ENCODE measurements at places on chromosomes 2 and 18.

- peak; percentile 65 for DNase-seq
Observed at GRCh38 chr2:170714381-170715061, 616 bp upstream of the SP5 start.

- DNase-seq: no peak
Observed at GRCh38 chr18:331221-331821, 63.5 kb upstream of the THOC1 start.

DNA sequence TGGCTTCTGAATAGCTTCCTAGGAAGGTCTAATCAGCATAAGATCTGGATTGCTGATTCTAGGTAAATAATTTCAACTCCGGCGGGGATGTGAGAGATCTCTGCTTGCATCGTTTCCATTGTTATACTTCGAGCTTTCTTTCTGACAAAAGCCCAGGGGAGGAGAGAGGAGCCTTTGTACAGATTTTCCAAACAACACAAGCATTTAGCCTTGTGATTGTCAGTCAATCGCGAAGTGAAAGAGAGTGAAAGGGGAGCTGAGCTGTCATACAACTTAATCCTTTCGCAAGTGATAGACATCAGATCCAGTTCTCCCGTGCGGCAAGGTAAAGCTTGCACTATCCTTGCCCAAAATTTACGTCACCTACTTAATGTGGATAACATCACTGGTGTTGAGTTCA, 26.2 kb downstream of the RALB start:
- DNase-seq: no peak

GRCh38 chr2:72142570-72143440, 4.9 kb downstream of the CYP26B1 start:
- DNase-seq: peak; percentile 76

GRCh38 chr2:241185961-241186360, 2.5 kb upstream of the ANO7 start:
- DNase-seq: no peak

DNA sequence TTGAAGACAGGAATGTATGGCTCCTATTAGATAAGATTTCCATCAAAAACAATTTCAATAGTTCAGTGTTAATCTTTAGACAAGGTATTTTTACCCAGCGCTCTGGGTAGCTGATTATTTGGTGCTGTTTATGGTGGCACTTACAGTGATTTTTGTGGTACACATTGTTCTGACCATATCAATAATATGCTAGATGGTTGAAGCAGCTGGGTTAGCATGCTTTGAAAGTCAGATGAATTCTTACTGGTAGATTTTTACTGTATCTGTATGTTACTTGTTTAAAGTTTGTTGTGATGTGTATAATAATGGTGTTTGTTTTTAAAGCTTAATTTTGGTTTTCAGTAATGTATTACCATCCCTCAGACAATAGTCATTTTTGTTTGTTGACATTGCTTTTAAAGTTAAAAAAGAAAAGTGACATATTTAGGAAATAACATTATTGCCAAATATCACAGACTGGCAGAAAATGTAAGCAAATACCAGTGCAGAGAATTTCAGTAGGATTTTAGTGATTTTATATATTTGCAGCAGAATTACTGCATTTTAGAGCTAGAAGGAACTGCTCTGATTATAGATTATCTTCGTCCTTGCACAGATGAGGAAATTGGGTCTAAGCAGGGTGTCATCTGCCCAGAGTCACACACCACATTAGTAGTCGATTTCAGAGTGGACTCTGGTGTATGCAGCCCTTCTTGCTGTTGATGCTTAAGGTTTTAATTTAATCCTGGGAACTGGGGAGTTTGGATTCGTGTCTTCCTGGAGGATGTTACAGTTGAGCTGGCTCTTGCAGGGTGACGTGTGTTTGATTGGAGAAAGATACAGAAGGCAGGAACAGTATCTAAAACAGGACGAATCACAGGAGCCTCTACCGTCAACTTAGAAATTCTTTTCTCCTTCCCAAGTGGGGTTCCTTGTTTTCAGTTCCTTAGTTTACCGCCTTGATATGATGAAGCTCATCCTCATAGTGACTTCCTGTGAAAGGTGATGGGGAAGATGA, 6.6 kb downstream of the SOCS6 start:
- DNase-seq: no peak

GRCh38 chr2:16890081-16890480, 224.4 kb upstream of the CYRIA start:
- no peak for DNase-seq

DNA sequence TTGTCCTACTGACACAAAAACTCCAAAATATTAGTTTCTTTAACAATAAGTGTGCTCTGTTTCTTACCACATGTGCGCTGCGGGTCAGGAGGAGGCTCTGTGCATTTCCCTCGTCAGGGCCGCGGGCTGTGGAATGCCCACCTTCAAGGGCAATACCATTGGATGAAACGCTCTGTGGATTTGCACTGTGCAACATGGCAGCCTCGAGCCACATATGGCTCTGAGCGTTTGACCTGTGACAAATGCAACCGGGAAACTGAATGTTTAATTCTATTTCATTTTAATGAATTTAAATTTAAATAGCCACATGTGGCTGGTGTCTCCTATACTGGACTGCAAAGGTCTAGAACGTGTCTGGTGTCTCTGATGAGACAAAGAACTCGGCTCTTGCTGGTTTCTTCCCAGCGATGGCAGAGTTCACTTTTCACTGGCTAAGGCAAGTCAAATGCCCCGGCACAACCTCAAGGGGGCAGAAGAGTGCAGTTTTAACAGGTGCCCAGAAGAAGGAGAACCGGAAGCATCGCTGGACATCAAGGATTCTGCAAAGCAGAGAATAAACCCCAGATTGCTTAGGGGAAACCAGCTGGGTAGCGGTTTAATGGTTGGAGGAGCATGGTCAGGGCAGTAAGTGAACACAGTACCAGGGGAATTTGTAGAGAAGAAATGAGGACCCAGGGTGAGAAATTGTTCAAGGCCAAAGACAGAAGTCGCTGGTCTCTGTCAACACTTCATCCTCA, 37.0 kb upstream of the TMEM18 start:
- DNase-seq: peak; percentile 59

- no peak for DNase-seq
Observed at GRCh38 chr2:101638181-101638711, 59.3 kb upstream of the MAP4K4 start.

- DNase-seq: no peak
Observed at GRCh38 chr2:164151522-164151921, 415.7 kb upstream of the FIGN start.

GRCh38 chr2:126953483-126953882, 54.8 kb downstream of the TEX51 start:
- no peak for DNase-seq

DNA sequence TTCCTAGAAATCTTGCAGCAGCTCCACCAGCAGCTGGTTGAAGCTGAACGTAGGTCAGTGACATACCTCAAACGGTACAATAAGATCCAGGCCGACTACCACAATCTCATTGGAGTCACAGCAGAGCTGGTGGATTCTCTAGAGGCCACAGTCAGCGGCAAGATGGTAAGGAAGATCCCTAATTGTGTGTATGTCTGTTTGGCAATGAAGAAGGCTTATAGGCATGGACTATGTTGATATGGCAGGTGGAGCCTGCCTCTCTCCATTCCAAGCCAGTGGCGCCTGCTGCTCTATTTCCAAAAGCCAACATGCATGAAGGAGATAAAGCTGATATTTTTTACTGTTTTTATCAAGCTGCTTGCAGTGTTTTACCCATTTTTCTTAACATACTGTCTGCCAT, 36.8 kb downstream of the ARMC9 start:
- DNase-seq: no peak

DNA sequence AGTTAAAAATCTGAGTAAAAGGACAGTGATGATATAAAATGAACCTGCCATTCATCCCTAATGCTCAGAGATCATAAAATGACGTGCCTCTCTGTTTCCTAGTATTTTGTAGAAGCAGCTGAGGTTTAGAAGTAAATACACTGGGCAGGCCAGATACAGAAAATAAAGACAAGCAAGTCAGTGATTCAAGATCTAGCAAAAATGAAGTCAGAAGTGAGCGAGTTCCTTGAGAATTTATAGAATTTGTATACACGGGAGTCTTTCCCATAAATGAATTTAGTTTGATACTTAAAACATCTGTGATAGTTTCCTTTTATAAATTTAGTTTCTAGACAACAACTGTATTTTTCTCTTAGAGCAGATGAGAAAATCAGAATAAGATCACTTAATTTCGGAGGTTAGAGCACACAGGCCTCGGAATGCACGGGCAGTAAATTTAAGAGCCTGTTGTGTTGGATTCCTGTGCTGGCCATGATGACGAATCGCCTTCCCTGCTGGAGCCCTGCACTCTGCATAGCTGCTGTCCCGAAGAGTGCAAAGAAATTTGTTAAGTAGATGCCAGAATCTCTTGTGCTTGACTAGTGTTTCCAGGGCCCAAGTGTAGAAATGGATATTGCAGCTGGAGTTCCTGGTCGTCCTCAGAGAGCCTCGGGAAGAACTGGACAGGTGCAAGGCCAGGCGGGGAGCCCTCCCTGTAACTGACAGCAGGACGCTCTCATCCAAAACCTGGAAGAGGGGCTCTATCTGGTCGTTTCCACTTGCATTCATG, 83.7 kb upstream of the RBM44 start:
- DNase-seq: peak; percentile 42

- no peak for DNase-seq
Observed at GRCh38 chr2:139477618-139478017, 697.4 kb upstream of the NXPH2 start.

DNA sequence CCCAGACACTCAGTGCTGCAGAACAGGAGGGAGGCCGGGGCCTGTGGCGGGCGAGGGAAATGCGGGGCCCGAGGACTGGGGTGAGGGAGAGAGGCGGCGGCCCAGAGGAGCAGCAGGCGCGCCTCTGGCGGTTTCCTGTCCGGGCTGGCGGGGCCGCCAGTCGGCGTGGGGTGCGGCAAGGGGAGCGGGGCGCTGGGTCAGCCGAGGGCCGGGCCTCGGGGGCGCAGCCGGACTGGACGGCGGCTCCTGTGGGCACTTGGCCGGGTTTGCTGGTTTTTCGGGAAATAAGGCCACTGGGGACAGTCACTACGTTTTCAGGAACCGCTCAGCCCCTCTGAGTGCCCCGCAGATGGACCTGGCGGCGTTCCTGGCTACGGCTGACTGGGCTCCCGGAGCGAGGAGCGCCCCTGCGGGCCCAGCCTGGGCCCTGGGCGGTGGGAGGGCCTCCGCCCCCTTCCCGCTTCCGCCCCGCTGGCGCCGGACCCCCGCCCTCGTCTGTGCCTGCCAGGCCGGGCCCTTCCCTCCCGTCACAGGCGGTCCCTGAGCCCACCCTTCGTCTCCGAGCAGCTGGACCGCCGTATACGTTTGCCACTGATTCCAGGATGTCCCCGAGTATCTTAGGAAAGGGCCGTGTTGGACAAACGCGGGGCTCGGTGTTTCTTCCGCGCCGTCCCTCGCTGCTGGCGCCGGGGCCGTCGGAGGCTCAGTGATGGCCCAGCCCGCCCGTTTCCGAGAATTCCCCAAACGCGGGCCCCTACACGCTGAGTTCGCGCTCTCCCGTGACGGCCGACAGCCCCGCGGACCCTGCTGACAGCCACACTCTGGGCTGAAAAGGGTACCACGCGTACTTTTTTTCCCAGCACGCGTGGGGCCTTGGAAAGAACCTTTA, 84.6 kb downstream of the FAM210A start:
- no peak for DNase-seq

GRCh38 chr18:23238152-23238531, 102.9 kb downstream of the CABLES1 start:
- DNase-seq: no peak

DNA sequence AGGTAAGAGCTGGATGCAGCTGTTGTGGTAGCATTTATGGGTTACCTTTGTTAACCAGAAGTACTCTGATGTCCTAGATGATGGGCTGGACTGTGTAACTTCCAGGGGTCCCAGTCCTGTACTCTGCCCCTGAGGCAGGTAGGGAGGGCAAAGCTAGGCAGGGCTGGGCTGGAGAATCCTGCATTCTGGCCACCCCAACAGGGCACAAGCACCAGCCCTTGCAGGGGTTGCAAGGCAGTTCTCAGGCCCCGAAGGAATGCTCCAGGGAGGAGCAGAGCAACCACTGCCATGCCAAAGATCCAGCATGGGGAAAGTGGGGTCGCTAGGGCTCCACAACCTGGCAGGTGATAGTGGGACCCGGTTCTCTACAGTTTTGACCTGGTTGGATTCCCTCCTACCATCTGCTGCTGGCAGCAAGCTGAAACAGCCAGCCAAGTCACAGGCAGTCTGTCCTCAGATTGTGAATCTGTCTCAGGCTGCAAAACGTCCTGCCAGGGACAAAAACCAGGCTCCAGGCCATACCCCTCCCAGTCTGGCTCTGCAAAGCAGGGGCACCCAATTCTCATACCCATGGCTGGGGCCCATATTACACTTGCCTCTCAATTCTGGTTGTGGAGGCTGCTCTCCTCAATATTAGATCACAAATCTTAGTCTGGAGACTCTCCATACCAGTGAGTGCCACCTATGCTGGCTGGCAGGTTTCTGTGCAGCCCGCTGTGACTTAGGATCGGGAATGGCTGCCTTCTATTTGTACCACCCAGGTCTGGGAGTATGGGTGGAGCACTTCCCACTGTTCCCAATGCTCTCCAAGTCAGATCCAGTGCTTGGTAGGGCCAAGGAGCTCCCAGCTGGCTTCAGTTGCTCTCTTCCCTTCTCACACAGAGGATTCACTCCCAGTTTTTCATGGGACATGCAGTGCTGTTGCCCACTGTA, 61.1 kb downstream of the SMCHD1 start:
- no peak for DNase-seq

DNA sequence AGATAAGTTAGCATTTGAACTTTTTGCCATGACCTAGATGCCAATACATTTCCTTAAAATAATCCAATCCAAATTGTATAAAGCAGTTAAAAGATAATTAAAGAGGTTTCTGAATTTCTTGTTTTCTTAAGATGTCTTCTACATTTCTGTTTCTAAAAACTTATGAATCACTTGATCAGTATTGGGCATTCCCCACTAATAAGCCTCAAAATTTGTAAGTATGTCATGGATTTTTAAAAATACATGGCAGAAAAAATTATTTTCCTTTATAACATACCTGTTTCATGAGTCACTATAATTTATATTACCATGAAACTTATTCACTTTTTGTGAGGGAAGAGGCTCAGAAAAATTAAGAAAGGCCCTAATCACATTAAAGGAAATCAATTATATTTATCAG, 90.3 kb upstream of the TFPI start:
- no peak for DNase-seq

GRCh38 chr2:66790651-66791181, 355.8 kb downstream of the MEIS1 start:
- DNase-seq: no peak

DNA sequence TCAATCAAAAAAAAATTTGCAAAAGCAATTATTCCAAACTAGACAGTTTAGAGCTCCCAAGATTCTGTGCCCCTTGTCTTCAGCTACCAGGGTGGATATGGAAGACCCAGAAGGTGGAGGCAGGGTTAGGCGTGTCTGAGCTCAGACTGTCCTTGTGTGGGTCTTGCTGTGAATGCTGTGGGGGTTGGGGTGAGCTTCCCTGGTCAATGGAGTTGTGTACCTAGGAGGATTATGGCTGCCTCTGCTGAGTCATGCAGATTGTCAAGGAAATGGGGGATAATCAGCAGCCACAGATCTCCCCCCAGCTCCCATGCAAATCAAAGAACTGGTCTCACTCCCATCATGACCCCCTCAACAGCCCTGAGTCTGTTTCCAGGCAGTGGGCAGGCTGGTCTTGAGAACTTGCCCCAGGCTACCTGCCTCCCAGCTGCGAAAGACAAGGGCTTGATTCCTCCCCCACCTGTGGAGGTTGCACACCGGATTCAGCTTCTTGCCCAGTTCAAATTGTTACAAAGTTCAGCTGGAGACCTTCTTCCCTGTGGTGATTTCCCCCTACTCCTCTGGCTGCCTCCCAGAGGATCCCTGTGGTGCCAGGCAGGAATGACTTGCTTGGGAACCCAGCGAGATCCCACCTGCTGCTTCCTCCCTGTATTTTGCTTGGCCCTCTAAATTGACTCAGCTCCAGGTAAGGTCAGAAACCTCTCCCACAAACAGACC, 77.0 kb downstream of the RAD51AP2 start:
- no peak for DNase-seq

- DNase-seq: no peak
Observed at GRCh38 chr2:10073706-10074105, 6.5 kb downstream of the CYS1 start.

Data from nephron progenitor cell (in vitro differentiated cells).